ENCODE measurements at places on chromosomes 2 and 18.

DNA sequence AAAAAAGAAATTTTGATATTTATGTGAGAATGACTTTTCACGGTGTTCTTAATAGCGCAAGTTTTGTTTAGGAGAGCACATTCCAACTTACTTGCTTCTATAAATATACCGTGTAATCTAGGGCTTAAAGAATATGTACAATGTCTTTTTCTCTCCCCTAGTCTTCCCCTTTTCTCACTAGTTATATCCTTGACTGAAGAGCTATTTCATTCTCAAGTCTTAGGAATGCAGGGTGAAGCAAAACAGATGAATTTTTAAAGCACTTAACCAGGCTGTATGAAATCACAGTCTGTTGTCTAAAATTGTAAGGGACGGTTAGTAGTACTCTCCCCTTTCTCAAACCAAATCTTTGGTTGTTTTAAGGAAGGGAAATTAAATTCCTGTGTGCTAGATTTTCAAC lies 29.6 kb upstream of the SLC30A6 start:
- no peak for DNase-seq

GRCh38 chr2:63765117-63765516 lies 76.6 kb upstream of the UGP2 start:
- DNase-seq = peak; percentile 48

GRCh38 chr2:183113630-183114029 lies 10.6 kb upstream of the NUP35 start:
- no peak for DNase-seq

GRCh38 chr2:39109537-39109936 lies 11.3 kb downstream of the SOS1 start:
- DNase-seq = no peak

DNA sequence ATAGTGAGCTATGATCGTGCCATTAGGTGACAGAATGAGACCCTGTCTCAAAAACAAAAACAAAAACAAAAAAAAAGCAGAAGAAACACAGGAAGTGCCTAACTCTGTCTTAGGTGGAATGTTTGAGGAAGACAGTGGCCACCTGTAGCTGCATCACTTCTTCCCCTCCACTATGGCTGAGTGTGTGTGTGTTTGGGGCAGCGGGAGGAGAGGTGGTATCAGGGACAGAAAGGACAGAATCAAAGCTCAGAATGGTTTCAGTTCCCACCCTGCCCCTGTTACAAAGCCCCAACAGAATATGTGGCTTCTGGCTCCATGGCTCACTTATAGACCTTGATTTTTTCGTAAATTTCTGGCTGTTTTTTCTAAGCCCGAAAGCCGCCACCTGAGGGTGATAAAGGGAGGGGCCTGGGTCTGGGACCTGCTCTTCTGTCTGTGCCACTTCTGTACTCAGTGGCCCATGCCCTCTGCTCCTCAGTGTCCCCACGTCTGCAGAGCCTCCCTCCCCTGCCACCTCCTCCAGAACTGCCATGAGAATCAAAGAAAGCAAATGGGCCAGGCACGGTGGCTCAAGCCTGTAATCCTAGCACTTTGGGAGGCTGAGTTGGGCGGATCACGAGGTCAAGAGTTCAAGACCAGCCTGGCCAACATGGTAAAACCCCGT lies 27.4 kb downstream of the SERTAD2 start:
- DNase-seq = no peak

- peak; percentile 86 for DNase-seq
Observed at GRCh38 chr2:56008661-56009431, 85.3 kb upstream of the EFEMP1 start.

DNA sequence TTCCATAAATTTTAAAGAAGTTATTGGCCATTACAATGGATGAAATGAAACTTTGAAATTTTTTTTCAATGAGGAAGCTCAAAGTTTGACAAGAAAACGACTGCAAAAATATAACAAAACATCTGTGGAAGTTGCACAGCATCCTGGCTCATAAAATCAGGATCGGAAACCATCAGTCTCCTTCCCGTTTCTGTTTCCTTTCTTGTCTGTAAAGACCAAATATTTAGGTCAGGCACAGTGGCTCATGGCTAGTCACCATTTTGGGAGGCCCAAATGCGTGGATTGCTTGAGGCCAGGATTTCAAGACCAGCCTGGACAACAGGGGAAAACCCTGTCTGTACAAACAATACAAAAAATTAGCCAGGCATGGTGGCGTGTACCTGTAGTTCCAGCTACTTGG lies 27.6 kb upstream of the SSB start:
- DNase-seq = no peak

GRCh38 chr18:56511996-56512395 lies 126.4 kb downstream of the TXNL1 start:
- DNase-seq = no peak

- DNase-seq = peak; percentile 79
Observed at GRCh38 chr18:35756506-35757117, 175.1 kb downstream of the GALNT1 start.

- no peak for DNase-seq
Observed at GRCh38 chr18:48125724-48126123, 195.3 kb upstream of the SMAD2 start.

DNA sequence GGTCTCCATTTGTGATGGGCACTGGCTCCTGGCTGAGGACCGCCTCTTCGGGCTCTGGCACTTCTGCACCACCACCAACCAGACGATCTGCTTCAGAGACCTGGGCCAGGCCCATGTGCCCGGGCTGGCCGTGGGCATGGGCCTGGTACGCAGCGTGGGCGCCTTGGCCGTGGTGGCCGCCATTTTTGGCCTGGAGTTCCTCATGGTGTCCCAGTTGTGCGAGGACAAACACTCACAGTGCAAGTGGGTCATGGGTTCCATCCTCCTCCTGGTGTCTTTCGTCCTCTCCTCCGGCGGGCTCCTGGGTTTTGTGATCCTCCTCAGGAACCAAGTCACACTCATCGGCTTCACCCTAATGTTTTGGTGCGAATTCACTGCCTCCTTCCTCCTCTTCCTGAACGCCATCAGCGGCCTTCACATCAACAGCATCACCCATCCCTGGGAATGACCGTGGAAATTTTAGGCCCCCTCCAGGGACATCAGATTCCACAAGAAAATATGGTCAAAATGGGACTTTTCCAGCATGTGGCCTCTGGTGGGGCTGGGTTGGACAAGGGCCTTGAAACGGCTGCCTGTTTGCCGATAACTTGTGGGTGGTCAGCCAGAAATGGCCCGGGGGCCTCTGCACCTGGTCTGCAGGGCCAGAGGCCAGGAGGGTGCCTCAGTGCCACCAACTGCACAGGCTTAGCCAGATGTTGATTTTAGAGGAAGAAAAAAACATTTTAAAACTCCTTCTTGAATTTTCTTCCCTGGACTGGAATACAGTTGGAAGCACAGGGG lies 5.5 kb downstream of the TMEM37 start:
- peak; percentile 28 for DNase-seq

- no peak for DNase-seq
Observed at GRCh38 chr18:24022161-24022560, 7.6 kb downstream of the TTC39C start.

GRCh38 chr2:205857520-205858237 lies 175.4 kb downstream of the NRP2 start:
- DNase-seq = no peak

- DNase-seq = no peak
Observed at GRCh38 chr2:196530910-196531309, 108.6 kb upstream of the CCDC150 start.

- DNase-seq = no peak
Observed at GRCh38 chr2:83862600-83862999, 596.5 kb downstream of the SUCLG1 start.

GRCh38 chr2:98828793-98829371 lies 98.0 kb upstream of the MGAT4A start:
- DNase-seq = peak; percentile 22

- DNase-seq = no peak
Observed at GRCh38 chr2:96663829-96664228, 21.3 kb downstream of the FER1L5 start.

- DNase-seq = no peak
Observed at GRCh38 chr18:24656551-24657443, 196.4 kb downstream of the HRH4 start.

Data from endodermal cell (in vitro differentiated cells).